ENCODE measurements at places on chromosomes 2 and 18.

DNA sequence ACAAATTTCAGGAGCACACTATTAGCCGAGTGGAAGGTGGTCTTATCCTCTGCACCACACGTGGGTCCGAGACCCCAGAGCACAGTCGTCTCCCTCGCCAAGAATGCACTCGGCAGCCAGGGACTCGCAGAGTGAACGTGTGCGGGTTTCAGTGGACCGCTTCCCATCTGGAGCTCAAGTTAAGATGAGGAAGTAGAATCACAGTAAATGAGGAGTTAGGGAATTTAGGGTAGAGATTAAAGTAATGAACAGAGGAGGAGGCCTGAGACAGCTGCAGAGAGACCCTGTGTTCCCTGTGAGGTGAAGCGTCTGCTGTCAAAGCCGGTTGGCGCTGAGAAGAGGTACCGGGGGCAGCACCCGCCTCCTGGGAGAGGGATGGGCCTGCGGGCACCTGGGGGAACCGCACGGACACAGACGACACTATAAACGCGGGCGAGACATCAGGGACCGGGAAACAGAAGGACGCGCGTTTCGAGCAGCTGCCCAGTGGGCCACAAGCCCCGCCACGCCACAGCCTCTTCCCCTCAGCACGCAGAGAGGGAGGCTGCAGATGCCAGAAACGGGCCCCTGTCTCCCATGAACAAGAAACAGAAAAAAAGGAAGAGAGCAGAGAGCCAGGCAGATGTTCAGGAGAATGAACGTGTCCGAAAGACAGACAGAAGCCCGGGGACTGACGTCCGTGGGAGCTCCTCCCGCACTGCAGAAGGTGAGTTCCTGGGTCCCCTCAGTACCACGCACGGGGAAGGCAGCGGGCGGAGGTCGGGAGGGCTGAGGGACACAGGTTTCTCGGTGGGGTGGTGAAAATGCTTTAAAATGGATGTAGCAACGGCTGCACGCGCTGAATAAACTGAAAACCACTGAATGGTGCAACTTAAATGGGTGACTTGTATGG is 5.4 kb upstream of the KCNG2 start:
- DNase-seq: no peak

GRCh38 chr2:9408641-9409151 is 14.6 kb downstream of the ITGB1BP1 start:
- no peak for DNase-seq

DNA sequence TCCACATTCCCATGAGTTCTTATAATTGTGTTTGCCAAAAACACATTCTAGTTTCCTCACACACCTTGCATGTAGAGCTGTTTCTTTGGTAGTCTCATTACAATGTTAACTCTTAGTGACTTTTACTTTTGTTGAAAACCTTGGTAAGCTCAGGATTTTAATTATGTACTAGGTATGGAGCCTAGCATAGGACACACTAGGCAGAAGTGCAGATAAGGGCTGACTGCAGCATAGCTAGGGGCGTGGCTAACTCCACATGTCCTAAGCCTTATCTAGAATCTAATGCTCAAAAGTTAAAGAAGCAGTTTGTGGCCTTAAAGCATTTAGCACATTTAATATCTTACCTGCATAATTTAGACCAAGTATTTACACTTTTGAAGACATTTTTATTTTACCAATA is 153.7 kb upstream of the FBXO11 start:
- DNase-seq: no peak

DNA sequence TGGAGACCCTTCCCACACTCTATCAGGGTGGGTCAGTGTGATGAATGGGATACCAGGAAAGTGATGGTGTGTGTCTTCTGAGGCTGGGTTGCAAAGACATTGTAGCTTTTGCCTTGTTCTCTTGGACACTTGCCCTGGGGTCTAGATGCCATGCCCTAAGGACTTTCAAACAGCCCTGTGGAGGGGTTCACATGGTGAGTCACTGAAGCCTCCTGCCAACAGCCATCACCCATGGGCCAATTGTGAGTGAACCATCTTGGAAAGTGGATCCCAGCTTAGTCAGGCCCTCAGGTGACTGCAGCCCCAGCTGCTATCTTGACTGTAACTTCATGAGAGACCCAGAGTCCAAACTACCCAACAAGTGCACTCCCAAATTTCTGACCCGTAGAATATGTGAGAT is 25.8 kb upstream of the IGFBP5 start:
- DNase-seq: no peak

GRCh38 chr18:31072175-31072574 is 29.6 kb upstream of the DSC3 start:
- no peak for DNase-seq

- no peak for DNase-seq
These were observed 205.2 kb upstream of the LYPD1 start for GRCh38 chr2:132875193-132875592.

DNA sequence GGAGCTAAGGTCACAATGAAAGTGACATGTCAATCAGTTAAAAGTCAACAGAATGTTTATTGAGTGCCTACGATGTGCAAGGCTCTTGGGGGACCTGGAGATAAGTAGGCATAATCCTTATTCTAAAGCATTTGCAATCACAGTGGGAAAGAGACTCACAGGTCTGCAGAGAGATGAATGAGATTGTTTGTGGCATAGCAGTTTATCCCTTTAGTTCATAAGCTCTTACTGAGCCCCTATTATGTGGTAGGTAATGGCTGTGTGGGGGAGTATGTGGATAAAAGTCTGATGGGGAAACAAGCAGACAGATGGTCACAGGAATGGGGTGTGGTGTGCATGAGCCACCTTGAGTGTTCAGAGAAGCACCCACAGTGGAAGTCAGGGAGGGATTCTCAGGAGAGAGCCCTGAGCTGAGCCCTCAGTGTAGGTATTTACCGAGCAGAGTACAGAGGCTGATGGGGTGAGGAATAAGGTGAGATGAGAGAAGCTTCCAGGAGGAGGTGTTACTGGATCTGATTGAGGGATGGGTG is 48.1 kb downstream of the EMILIN2 start:
- DNase-seq: no peak

DNA sequence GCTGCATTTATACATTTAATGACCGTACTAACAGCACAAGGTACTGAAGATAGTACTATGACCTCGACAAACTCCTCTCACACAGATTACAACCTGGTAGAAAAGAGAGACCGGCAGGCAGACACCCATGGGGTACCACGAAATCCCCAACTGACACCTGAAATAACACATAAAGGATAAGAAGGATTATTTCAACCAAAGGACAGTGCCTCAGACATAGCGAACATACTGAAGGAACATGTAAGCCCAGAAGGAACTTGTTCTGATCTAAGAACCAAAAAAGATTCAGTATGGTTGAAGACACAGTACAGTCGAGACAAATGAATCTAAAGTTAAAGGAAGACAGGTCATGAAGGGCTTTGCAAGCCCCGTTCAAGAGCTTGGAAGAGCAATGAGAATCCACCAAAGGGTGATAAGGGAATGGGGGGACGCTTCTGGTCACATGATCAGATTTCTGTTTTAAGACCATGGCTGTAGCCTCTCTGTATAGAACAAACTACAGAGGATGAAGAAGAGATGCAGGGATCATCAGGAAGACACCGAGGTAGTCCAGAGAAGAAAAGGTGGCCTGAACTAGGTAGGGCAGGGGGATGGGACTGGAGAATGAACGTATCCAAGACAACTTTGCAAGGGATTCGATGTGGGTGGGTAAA is 902 bp downstream of the MCFD2 start:
- no peak for DNase-seq

GRCh38 chr18:47506897-47507296 is 255.4 kb upstream of the SKOR2 start:
- no peak for DNase-seq

DNA sequence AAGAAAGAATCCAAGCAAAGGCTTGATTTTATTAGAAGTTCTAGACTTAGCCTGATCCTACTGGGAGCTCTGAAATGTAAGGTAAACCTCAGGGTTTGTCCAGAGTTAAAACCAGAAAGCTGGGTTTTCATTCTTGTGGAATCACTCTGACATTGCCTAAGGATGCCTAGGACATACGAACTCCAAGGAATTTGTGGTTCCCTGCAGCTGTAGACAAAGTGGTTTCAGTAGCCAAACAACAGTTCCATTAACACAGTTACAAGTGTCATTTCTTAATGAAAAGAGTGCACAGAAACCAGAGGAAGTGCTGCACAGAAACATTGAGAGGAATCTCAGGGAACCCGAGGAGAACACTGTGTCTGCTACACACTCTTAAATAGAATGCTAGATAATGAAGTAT is 221.4 kb upstream of the ST6GAL2 start:
- DNase-seq: no peak

GRCh38 chr2:236527159-236527630 is 42.4 kb upstream of the ACKR3 start:
- DNase-seq: no peak

GRCh38 chr2:3492951-3493614 is 26.2 kb downstream of the ADI1 start:
- no peak for DNase-seq

DNA sequence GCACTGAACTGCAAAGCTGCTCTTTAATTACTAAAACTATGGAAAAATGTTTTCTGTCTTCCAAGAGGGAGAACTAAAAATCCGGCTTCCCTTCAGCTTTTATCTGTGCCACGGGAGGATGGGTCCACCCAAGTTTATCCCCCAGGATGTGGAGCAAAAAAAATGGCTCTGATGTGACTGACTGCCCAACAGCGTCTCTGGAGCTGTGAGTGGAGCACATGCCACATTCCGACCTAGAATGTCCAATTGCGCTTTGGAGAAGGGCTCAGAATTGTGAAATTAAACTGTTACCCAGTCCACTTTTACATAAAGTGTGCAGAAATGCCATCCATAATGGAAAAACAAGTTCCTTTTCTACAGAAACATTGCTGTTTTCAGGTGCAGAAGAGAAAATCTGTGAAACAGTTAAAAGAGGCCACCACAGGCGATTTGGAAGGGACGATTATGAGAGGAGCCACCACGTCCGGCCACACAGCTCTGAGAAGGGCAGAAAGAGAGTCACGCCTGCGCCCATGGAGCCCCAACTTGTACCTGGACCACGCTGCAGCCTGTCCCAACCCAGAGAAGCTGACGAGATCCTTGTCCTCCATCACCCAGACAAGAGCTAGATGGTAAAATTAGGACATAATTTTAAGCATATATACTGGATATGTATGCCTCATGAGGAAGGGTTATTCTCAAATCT is 99.9 kb upstream of the TPO start:
- DNase-seq: no peak

GRCh38 chr2:67707896-67708295 is 310.8 kb downstream of the ETAA1 start:
- DNase-seq: no peak

DNA sequence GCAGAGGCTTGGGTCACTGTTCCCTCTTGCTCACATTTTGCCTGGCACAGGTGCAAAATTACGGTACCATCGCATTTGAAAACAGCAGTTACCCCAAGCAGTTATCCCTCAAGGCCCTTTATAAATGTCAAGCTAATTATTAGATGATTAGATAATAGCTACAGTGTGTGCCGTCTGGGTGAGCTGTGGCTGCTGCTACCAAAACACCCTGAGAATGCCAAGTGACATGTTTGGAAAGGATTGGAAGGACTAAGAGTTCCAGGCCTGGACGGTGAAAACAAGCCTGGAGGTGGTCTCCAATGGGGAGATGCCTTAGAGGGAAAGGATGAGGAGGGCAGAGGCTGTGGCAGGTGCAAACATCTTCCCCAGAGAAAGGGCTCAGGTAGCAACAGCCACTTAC is 120.6 kb downstream of the CAPN13 start:
- DNase-seq: no peak

DNA sequence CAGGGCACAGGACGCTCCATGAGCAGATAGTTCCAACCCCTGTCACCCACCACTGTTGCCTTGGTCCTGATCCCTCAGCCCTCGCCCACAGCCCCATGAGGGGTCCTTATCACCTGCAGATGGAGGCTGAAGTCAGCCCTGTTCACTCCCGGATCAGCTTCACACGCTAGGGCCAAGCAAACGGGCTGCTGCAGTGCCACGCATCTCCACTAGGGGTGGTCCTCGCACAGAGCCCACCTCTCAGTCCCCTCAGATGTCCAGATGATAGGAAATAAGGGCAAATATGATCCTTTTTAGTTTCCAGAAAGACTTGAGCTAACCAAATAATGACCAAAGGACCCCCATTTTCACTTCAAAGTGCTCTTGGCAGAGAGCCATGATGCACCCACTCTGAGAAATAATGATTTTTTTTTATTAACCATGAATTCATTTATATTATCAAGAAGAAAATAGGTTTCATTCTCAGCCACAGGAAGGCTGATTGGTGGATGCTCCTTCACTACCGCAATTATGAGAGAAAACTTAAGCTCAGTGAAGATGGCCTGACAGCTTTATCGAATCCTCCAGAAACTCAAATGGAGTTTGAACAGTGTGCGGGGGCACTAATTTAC is 71.9 kb upstream of the KLHL29 start:
- peak; percentile 43 for DNase-seq

DNA sequence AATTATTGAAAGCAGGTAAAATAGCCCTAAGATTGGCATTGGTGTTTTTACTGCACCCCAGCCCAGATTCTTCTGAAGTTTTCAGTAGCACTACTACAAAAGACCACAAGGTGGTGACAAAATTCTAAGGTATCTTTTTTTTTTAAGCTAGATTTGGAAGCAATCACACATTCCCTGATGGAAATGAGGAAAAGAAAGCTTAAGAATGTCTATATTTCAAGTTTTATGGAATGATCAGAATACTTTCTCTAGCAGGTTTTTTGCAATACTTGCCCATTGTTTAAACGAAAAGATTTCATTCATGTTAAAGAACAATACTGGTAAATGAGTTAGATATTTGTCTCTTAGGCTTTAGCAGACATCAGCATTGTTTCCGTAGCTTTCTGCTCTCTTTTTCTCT is 32.1 kb upstream of the ZNF638 start:
- DNase-seq: no peak

GRCh38 chr2:218853766-218854165 is 5.8 kb upstream of the WNT6 start:
- DNase-seq: no peak

DNA sequence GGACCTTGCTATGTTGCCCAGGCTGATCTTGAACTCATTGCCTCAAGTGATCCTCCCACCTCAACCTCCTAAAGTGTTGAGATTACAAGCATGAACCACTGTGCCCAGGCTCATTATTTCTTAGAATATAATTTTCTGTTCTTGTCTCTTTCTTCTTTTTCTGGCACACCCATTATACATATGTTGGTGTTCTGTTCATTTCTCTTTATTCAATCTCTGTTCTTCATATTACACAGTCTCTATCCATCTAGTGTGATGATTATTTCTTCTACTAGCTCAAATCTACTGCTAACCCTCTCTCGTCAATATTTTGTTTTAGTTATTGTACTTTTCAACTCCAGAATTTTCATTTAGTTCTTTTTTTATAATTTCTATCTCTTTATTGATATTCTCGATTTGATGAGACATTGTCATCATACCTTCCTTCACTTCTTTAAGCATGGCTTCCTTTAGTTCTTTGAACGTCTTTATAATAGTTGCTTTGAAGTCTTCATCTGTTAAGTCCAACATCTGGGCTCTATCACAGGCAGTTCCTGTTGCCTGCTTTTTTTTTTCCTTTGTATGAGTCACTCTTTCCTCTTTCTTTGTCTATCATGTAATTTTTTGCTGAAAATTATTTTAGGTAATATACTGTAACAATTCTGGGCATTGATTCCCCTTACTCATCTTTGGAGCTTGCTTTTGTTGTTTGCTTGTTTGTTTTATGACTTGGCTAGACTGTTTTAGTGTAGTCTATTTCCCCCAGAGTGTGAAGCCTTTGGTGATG is 196.4 kb upstream of the NABP1 start:
- no peak for DNase-seq
